Common myeloid progenitor, CD34-positive (primary cell): ENCODE measurements at places on chromosomes 3 and 15.

DNA sequence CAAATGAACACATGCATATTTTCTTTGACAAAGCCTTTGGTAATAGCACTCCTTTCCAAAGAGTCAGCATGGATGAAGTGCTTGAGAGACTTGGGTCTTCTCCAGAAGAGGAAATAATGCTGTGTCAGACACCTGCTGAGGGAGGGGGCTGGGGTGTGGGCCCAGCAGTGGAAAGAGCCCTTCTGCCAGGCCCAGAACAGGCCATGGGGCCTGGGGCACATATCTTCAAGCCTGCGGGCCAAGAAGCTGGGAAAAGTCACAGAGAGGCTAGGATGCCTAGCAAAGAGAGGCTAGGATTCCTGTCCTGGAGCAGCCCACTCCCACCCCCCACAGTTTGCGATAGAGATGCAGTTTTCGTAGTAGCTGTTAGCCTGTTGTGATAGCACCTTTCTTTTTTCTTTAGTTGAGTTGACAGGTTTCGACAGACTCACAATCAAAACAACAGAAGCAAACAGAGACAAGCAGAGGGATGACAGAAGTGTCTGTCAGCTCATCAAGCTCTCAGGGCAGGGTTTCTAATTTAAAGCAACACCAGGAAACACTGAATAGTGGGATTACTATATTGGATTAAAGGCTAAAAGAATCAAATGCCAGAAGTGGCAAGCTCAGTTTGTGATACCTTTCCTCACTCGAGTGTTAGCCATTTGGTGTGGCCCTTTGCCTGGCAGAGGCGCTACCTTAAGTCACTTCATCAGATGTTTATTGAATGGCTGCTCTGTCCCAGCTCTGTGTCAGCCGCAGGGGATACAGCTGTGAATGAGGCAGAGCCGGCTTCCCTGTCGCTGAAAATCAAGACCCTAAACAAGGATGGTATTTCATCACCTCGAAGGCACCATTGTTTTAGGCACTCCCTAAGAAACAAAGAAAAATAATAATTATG is 19.0 kb downstream of the CMTM7 start:
- DNase-seq: no peak

- DNase-seq: no peak
These were observed 452.1 kb downstream of the RAP2B start for GRCh38 chr3:153614140-153614539.

- DNase-seq: no peak
These were observed 139.0 kb upstream of the RBMS3 start for GRCh38 chr3:29141918-29142275.

DNA sequence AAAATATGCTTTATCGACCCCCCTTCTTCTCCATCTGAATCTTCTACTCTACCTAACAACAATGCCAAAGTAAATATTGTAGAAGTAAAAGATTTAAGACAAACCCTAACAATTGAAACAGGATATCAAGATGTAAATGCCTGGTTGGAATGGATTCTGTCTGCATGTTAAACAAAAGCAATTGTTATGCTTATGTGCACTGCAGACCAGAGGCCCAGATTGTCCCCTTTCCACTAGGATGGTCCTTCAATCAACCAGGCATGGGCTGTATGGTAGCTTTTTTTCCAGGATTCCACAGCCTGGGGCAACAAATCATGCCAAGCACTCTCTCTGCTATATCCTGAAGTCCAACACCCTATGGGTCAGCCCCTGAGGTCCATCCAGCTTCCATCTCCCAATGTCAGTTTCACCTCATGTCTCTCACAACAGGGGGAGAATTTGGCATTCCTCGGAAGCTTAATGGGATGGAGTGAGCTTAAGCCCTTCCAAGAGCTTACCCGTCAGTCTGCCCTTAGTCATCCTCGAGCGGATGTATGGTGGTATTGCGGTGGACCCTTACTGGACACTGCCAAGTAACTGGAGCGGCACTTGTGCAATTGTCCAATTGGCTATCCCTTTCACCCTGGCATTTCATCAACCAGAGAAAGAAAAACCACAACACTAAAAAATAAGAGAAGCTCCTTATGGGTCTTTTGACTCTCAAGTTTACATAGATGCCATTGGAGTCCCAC is 36.2 kb downstream of the ZNF589 start:
- no peak for DNase-seq

- DNase-seq: peak; percentile 47
These were observed 33.9 kb downstream of the MYO5C start for GRCh38 chr15:52261498-52262242.
